ENCODE measurements at places on chromosomes 12 and 14.

DNA sequence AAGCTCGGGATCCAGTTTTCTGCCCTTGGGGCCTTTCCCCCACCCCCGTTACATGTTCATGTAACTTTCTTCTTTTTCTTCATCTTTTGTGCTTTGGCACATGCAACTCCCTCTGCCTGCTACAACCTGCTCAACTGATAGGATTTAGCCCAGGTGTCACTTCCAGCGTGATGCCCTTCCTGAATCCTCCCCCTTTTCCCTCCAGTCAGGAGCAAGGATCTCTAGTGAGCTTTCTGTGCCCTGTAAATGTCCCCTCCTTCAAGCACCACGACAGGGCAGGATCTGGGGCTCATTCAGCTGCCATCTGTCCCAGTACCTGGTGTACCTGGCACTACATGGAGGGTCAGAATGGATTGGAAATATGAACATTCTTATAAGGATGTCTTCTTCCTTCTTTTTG lies 15.3 kb downstream of the PELI2 start:
- DNase-seq = no peak

- DNase-seq = no peak
These were observed 151.0 kb upstream of the KRAS start for GRCh38 chr12:25401547-25402345.

- DNase-seq = no peak
These were observed 9.8 kb upstream of the ABHD12B start for GRCh38 chr14:50862036-50862570.

DNA sequence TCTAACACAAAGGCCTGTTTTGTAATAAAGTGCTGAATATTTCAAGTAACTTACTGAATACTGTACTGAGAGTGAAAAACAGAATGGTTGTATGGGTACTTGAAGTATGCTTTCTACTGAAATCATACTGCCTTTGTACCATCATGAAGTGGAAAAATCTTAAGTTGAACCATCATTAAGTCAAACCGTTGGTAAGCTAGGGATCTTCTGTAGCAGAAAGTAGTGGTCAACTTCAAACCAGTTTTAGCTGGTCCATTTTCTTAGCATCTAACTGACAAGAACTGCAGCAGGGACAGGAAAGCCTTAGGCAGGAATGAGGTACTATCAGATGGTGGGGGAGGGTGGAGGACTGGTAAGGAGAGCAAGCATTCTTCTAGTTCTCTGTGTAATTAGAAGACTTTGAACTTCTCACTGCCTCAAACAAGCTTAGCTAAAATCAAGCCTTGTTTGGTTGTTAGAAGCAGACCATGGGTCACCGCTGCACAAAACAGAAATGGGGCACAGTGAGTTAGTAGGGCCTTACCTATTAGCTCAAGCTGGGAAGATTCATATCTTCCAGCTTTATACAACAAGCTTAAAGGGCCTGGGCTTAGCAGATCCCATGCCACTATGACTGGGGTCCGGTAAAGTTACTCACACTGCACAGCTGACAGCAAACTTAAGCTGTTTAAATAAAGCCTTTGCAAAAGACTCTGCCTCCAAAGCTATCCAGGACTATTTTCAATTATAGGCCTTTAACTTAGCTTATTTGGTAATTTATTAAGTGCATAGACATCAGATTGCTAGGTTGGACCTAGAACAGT lies 73.8 kb downstream of the ACADS start:
- DNase-seq = peak; percentile 64

DNA sequence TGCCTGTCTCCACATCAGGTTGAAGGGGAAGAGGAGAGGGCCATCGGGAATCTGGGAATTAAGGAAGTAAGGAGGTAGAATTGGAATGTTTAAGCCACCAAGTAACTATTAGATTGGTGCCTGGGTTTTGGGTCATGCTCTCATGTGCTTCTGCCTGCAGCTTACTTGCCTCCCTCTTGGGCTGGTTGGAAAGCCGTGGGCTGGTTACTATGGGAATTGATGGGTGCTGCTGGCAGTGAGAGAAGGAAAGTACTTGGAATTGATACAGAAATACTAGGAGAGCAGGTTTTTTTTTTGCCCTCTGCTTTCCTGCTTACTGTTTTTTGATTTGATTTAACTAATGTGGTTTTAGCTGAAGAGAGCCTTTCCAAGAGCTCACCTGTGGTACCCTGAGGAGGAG lies 493.5 kb upstream of the RGS6 start:
- no peak for DNase-seq

DNA sequence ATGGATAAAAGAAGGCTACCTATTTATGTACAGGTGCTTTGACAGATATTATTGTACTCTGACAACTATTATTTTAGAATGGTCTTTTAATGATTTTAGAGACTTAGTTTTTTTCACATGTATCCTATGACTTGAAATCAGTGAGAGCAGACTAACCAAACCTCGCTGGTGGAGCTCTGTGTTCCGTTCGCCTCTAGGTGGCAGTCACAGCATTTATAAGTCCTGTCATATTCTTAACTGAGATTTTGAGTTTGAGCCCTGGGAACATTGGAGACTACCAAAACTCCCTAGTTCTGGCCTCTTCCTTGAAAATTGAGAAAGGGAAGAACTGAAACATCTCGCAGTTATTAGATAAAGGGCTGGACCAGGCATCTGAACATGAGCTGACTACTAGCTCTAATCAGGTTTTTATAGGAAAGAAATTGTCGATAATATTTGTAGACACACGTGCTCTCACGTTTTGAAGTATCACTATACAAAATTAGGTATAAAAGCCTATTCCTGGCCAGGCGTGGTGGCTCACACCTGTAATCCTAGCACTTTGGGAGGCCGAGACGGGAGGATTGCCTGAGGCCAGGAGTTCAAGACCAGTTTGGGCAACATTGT lies 48.3 kb downstream of the TTLL5 start:
- peak; percentile 90 for DNase-seq

DNA sequence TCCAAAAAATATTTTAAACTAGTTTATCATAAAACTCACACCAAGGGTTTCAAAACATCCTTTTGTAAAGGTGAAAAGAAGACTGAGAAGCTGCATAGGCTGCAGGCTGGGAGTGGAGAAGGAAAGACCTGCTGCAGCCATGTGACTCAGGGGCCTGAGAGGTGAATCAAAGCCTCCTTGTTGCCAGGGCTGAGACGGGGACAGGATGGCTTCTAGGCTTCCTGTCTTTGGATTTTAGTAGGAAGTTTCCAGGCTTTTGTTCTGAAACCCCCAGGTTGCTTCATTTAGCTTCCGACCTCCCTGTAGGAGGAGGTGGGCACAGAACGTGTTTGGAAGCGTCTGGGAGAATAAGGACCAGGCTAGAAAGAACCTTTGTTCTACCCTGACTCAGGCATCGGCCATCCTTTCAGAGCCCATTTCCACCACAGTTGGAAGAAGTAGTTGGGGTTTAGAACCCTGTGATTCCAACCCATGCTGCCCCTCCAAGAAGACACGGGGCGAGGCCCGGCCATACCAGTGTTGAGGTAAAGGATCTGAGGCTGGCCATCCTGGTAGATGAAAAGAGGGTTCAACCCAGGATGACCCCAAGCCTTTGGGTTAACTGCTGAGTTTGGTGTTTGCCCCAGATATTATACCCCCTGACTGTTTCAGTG lies 122.4 kb downstream of the SLC25A47 start:
- no peak for DNase-seq

GRCh38 chr14:22718091-22718490 lies 48.4 kb upstream of the OXA1L start:
- no peak for DNase-seq

DNA sequence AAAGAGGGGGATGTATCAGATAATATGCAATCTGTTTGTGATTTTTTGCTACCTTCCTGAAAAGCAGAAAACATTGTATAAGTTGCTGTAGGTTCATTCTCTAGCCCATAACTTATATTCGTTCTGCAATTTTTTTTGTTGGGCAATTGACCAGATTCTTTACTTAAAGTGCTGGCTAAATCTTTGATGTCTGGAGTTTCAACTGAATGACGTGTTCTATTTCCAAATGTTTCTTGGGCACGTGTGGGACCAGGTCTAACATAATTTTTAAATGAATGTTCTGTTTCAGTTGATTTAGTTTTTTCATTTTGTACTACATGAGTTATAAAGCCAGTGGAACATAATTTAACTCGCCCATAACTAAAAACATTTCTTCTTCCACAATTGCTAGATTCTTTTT lies 3.8 kb downstream of the MLH3 start:
- no peak for DNase-seq
